ENCODE measurements at places on chromosomes 16 and 17.

DNA sequence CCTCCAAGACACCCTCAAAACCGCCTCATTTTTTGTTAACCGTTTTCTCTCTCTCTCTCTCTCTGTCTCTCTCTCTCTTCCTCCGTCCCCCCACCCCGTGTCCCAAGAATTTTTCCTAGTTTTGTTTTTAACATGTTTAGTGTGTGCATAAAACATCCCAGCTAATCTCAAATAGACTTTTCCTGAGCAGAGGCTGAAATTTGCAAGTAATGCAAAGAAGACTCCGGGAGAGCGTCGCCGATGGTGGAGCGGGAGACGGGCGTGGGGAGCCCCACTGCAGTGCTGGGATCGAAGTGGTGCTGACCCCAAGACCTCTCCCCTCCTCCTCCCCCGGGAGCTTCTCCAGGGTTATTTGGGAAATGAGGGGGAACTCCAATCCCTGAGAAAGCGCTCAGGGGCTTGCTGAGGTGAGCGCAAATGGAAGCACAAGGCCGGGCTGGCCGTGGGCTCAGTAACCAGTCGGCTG lies 4.7 kb upstream of the DLX4 start:
- no peak for DNase-seq

GRCh38 chr17:17303847-17304490 lies 796 bp downstream of the NT5M start:
- DNase-seq = no peak

GRCh38 chr16:69451166-69451565 lies 26.7 kb downstream of the CYB5B start:
- DNase-seq = no peak

DNA sequence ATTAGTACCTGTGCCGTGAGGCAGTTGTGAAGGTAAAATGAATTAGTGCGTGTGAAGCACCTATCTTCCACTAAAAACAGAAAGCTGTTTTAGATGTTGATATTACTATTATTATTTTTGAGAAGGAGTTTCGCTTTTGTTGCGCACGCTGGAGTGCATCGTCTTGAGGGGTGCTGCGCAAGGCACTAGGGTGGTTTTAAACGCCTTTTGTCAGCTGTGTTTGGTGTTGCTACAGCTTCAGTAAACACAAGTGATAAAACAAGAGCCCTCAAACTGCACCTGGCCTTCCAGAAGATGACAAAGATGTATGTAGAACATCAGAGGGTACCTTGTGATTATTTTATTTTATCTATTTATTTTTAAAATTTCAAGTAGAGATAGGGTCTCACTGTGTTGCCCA lies 38.2 kb downstream of the PLCG2 start:
- no peak for DNase-seq

GRCh38 chr16:59719121-59719520 lies 985.0 kb upstream of the GOT2 start:
- DNase-seq = no peak

- DNase-seq = no peak
Observed at GRCh38 chr17:58377093-58377601, 25.1 kb upstream of the SUPT4H1 start.

DNA sequence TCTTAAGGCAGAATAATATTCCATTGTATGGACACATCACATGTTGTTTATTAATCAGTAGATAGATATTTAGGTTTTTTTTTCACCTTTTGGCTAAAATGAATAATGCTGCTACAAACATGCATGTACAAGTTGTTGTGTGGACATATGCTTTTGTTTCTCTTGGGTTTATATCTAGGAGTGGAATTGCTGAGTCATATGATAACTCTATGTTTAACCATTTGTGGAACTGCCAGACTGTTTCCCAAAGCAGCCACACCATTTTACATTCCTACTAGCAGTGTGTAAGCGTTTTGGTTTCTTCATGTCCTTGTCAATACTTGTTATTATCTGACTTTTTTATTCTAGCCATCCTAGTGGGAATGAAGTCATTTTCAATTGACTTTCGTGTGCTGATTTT lies 21.3 kb downstream of the CYLD start:
- no peak for DNase-seq

- DNase-seq = no peak
Observed at GRCh38 chr17:60156746-60157145, 7.0 kb downstream of the CA4 start.

GRCh38 chr16:79272141-79272577 lies 328.4 kb downstream of the MAF start:
- no peak for DNase-seq

DNA sequence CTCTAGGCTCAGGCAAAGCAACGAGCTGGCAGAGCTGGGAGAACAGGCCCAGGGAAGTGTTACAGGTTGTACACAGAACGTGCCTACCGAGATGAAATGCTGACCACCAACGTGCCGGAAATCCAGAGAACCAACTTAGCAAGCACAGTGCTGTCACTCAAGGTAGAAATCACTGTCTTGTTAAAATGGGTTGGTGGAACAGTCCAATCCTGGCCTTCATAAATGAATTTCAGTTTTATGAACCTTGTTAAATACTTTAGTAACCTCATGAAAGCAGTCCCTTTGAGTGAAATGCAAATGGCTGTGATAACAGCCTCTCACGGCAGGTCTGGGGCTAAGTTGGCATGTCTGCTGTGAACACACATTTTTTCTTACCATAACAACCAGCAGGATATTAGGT lies 29.0 kb downstream of the ETV4 start:
- DNase-seq = no peak

All from stimulated activated CD8-positive, alpha-beta memory T cell treated with anti-CD3 and anti-CD28 coated beads, Interleukin-15, amount 100 ng/mL, for 4 hours (primary cell).